ENCODE measurements at places on chromosomes 16 and 17.

GRCh38 chr16:726438-727290 lies at the start of the genes CCDC78 and HAGHL:
TSS of gene CCDC78 (minus strand) at chr16:726443. CDS start at chr16:726367, 76 bp downstream.
TSS of gene HAGHL (plus strand) at chr16:727106. CDS start at chr16:727510, 404 bp downstream.
- peak; percentile 75 for DNase-seq

DNA sequence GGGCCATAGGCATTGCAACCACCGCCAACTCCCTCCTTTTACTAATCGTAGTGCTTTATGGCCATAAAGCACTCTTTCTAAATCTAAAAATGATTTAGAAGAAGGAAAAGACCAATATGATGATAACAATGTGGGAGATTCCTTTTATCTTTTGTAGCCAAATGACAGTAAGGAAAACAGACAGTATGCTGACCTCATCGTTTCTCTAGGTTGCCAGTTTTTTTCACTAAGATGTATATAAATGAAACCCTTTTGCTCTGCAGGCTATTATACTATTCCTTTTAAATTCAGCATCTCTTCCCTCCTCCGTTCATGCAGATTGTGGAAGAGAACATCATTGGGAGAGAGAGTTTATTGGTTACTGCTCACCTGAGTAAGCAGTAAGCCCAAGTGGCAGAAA lies 25.3 kb downstream of the OTOA start:
- DNase-seq = no peak

GRCh38 chr16:48003206-48003907 lies 152.4 kb downstream of the ABCC12 start:
- DNase-seq = no peak

GRCh38 chr17:45052052-45052772 lies 780 bp upstream of the DCAKD start:
- peak; percentile 55 for DNase-seq

GRCh38 chr17:41635121-41636097 lies 11.0 kb upstream of the KRT17 start:
- no peak for DNase-seq

DNA sequence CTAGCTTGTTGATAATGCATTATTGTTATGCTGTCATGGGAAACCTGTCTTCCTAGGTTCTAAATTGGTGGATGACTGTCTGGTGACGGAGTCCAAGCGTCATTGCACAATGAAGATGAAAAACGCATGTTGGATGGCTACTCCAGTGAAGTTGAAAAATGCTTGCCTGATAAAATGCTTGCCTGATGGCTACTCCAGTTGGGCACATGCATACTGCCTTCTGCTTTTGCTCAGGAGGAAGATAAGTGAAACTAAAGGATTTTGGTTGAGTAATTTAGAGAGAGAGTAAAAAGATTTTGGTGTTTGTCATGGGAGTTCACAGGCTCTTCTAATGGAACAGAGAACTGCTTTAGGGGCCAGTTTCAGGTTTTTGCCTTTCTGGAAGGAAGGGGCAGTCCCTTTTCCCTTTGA lies 118.6 kb downstream of the PRKCA start:
- no peak for DNase-seq

DNA sequence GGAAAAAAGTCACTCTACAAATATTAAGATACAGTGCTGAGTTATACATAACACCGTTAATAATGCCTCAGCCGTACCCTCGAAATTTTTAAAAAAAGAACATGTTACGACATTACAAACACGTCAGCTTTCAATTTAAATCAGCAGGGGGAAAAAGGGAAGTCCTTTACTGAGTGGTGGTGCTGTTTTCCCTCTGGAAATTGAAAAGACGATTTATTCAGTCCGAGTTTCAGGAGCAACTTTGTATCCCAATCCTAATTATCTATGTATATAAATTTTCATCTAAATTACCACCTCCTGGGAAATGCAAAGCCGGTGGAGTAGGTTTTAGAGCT lies 1.3 kb downstream of the NETO2 start:
- no peak for DNase-seq

DNA sequence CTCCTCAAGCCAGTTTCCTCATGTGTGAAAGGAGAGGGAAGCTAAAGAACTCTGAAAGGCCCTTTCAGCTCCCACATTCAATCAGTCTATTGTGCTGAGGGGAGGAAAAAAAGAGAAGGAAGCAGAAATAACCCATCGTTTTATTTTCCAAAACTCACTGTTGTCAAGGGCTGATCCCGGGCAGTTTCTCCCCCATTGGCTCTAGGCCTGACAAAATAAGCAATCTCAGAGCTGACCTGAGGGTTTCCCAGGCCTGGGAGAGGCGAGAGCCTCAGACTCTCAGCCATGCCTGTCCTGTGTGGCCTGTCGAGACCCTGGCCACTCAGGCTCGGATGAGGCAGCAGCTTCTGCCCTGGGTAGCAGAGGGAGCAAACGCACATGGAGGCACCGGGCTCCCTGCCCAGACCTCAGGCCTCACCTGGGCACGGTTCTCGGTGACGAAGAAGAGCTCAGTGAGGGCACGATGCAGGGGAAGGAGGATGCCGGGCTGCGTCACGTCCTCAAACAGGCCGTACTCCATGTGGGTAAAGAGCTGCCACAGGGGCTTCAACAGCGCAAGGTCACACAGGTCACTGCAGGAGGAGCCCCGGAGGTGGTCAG lies 45.0 kb upstream of the ATP2A3 start:
- no peak for DNase-seq

DNA sequence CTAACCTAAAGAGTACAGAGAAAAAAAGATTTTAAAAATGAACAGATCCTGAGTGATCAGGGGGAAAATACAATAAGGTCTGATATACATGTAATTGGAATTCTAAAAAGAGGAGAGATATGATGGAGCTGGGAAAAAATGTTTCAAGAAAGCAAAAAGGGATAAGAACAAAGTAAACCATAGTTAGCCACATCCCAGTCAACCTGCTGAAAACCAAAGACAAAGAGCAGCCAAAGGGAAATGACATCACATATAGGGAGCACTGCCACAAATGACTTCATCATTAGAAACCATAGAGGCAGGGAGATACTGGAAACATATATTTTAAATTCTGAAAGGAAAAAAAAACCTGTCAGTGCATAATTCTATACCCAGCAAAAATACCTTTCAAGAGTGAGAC lies 68.8 kb upstream of the AKTIP start:
- no peak for DNase-seq

DNA sequence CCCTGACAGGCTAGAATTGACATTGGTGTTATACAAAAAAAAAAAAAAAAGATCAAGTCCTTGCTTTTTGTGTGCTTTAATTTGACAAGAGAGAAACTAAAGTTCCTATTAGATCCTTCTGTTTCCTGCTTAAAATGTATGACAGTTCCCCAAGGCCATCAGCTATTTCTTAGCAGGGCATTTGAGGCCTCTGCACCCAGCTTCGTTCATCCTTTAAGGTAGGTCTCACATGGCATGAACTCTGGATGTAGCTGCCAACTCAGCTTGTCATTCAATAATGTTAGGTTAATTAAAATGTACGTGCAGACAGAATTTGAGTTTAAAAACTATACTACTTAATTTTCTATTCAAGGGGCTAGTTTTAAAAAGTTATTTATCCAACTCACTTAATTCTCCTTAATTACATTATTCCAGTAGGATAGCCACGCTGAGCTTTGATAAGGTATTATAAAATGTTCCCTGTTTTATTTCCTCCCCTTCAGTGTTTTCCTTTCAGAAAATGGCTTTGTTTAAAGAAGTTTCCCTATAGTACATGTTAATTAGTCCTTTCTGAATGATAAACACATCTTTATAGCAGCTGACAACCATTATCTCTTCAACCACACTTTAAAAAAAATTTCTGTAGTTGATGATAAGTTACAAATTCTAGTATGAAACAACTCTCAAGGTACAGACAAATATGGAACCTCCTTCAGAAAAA lies 1.2 kb upstream of the RFFL start:
- DNase-seq = no peak

DNA sequence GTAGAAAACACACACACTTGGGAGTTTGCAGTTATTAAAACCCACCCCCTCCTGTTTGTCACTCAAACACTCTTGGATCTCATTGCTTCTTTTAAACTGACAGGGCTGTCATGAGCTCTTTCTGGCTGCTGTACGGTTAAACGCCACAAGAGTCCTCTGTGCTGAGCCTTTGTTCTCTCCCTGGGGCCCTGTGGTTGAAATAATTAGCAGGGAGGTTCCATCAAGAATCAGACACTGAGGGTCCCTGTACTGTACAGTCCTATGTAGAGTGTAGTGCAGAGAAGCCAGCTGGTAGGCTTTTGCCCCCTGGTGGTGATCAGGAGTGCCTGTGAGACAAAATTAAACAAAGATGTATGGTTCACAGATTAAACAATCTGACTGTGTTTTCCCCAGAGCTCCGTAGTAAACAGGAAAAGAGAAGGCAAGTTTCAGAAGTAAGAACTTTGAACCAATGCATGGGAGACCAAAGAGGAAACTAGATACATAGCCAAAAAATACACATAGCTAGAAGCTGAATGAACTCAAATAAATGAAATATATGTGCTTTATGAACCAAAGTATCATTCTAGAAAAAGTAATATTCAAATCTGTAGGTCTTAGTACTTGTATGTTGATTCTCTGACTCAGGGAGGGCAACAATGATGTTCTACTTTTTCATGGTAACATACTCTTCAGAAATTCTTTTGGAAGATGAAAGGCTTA lies 1.4 kb upstream of the SSH2 start:
- peak; percentile 63 for DNase-seq

GRCh38 chr17:4710693-4711634 lies 532 bp downstream of the ARRB2 start:
- DNase-seq = peak; percentile 70

DNA sequence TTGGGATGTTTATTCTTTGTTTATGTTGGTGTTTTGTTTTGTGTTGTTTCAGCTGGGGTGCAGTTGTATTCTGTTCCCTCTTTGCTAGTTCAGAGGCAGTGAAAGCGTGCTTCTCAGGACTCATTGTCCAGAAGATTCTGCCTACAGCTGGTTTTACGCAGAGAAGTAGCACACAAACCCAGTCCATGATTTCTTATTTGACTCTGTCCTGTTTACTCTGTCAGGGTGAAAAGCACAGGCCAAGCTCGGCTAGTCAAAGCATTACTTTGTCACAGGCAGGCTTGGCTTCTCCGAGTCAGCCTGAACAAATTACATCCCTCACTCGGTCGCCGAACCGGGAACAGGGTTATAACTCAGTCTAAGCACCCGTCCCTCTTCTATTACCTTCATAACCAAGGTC lies 435.0 kb downstream of the MAF start:
- DNase-seq = no peak

- peak; percentile 52 for DNase-seq
These were observed 63.4 kb downstream of the ADCY9 start for GRCh38 chr16:4052801-4053293.

DNA sequence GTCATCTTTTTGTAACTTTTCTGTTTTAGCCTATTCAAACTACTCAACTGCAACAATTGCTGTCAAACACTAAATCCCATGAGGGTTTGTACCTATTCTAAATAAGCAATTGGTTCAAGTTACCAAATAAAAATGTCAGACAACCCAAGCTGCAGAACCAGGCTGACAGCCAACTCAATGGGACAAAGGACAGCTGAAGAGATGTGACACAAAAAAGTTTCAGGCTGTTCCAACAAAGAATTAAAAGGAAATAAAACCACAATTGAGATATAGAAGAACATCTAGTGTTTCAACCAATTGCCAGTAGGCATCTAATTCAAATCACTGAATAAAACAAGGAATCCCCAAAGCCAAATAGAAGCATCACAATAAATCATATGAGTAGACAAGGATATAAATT lies 49.3 kb downstream of the GRB7 start:
- DNase-seq = no peak

DNA sequence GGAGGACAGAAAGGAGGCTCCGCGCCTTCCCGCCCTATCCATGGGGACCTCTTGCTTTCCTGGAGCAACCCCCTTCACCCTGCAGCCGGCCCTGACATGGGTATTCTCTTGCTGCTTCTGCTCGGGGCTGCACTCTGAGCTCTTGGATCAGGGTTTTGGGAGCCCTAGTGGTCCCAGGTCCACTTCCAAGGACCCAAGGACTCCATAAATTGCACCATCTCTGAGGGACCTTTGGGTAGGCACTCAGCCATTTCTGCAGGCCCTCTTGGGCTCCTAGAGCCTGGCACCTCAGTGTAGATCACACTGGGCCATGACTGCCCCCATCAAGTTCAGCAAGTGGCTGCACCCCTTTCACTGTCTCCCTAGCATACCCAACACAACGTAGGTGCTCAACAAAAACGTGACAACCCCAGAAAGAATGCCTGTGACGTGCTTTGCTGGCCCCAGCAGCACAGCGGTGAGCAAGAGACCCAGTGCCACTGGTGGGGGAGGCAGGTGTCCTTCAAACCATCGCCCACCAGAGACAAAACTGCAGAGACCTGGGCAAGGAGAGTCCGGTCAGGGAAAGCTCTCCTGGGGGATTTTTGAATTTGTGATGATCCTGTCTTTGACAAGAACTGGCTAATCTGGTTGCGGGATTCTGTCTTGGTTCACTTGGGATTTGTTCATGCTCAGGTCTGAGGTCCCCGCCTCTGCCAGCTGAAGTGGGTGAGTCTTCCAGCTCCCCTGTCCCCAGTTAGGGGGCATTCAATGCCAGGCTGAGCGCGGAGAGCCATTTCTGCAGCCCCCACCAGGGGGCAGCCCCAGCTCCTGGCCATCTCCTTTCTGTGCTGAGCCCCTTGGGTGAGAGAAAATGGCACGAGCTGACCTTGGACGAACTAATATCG lies 2.5 kb upstream of the RAB11FIP4 start:
- no peak for DNase-seq

- DNase-seq = no peak
These were observed 52.5 kb upstream of the CACNG3 start for GRCh38 chr16:24203675-24204074.

- DNase-seq = no peak
These were observed 52.1 kb upstream of the CNEP1R1 start for GRCh38 chr16:49972961-49973360.

DNA sequence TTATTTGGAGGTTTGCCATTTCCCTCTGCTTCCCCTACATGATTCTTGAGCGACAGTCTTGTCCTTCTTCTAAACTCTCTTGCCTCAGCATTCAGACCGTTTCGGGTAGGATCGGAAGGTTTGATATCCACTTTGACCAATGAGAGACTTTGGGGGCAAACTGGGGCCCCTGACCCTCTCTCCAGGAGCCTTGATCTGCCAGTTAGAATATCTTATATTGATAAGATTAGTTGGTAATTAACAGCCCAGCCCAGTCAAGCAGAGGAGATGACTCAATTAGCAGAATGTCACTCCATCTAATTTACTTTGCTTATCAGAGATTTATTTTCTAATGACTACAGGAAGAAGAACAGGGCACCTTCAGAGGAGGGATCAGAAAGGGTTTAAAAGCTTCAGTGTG lies 532.8 kb downstream of the XYLT1 start:
- no peak for DNase-seq

DNA sequence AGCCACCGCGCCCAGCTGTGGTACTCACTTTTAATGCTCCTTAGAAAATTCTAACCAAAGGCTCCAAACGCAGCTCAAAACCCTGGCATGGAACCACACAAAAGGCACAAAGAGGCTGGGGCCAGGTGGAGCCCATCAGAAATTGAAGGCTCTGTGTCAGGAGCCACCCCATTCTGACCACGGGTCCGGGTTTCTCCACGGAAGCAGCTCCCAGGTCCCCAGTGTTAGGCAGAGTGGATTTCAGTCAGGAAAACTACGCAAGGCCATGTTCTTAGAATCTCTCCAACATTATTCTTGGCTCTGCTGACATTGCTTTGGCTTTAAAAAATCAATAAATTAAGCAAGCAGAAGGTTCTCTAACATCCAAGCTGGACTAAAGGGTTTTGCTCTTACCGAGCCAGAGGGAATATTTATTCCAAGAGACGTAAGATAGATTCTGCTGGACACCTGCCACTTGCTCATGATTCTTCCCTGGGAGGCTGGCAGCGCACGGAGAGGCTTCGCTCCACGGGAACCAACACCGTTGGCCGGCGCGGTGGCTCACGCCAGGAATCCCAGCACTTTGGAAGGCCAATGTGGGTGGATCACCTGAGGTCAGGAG lies 93.5 kb downstream of the NXN start:
- no peak for DNase-seq

Measured in lower lobe of right lung (tissue), 2 donors.